Vagina (tissue), 2 donors: ENCODE measurements at places on chromosomes 11 and 22. TPM values are rescaled to one million over a fixed set of nuclear protein-coding genes. Genes with fewer than 3 reads are reported as not detected.

The ZNF74 gene
- total RNA-seq: 11.0 TPM

The TRIM6 gene
- 3.9 TPM for total RNA-seq

The PATZ1 gene
- 18.4 TPM for total RNA-seq

The ANO5 gene
- total RNA-seq: 1.2 TPM

The PDE2A gene
- total RNA-seq: 57.0 TPM

The PLAAT4 gene
- 43.5 TPM for total RNA-seq

The OSBP2 gene
- total RNA-seq: 3.7 TPM

The PARVA gene
- total RNA-seq: 51.1 TPM

The APOBEC3B gene
- not detected for total RNA-seq

The CYTH4 gene
- total RNA-seq: 16.2 TPM

The KCTD14 gene
- 2.9 TPM for total RNA-seq

The CD3D gene
- total RNA-seq: 13.8 TPM
